ENCODE measurements at places on chromosomes 2 and 18.

- no peak for DNase-seq
Measured at GRCh38 chr2:134773759-134774742, 55.3 kb upstream of the TMEM163 start.

DNA sequence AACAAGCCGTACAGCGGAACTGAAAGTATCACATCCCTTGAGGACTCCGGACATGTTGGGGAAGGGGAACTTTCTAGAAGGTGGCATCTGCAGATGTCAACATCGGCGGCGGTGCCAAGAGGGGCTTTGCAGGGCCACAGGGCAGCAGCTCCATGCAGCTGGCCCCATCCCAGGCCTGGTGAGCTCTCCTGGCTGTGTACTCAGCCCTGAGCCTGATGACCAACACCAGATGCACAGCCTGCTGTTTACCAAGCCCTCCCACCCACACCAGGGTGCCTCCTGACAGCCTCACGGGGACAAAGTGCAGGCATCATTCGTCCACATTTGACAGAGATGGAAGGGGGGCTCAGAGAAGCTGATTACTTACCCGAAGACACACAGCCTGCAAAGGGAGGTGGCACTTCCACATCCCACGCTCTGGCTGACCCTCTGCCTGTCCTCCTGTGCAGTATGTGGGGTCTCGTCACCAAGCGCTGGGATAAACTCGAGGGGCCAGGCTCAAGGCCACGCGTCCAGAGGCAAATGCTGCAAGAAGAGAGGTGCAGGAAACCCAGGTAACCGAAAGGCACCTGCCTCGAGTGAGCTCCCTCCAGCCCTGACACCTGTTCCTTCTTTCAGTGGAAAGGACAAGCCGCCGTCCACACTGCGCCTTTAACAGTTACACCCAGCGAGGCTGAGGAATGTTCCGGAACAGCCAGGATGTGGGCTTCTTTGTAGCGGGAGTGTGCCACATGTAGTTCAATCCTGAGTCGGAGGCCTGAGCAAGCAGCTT lies 69.0 kb upstream of the ASAP2 start:
- no peak for DNase-seq

DNA sequence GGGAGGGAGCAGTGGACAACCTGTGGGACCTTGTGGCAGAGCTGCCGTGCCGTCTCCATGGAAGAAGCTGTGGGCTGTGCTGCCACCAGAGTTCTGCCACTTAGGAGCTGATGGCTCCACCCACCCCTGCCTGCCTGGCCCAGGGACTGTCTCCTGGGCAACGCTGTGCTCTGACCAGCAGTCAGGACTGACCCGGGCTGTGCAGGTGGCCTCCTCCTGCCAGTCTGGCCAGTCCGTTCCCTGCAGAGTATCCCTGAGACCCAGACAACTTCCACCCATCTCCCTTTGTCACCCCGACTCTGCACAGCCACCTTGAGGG lies 12.8 kb downstream of the ASIC4 start:
- DNase-seq, result no peak

GRCh38 chr2:57876313-57876712 lies 170.3 kb upstream of the VRK2 start:
- no peak for DNase-seq

DNA sequence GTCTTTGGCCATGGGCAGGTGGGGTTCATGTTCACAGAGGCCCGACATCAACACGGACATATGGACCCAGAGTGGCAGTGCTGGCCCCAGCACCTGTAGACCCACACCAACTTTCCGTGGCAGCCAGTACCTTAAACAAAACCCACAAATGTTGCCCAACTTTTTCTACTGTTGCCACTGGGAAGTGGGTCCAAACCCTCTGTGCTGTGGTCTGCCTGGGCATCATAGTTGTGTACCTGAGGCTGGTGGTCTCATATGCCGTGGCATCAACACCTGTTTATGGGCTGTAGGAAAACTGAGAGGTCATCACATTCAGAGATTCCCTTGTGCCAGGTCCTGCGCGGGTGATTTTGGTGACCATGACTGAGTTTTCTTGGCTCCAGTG lies 79.9 kb downstream of the SH3RF3 start:
- DNase-seq, result no peak

DNA sequence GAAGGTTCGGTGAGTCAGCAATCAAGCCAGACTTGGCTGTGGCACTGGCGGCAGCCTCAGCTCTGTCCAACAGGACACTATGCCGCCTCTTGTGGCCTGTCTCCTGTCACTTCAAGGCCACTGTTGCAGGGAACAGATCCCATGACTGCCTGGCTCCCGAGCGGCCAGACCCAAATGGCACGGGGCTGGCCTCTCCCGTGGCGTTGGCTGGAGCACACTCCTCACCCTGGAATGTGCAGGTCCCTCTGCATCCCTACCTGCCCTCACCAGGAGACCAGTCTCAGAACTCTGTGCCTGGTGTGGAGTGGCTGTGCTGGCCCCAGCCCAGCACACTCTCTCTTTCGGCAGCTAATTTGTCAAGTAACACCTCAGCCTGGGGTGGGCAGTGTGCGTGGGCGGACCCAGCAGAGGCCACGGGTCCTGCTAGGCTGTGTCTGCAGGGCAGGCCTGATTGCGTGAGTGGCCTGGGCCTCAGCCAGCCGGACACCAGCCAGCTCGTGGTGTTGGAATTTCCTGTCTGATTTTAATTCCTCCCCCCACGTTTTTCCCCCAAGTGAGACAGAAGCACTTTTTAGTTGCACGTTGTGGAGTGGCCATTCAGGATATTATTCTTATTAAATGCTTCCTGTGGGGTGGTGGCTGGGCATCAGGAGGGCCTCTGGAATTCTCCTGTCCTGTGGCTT lies 179.3 kb downstream of the GLI2 start:
- DNase-seq, result no peak

DNA sequence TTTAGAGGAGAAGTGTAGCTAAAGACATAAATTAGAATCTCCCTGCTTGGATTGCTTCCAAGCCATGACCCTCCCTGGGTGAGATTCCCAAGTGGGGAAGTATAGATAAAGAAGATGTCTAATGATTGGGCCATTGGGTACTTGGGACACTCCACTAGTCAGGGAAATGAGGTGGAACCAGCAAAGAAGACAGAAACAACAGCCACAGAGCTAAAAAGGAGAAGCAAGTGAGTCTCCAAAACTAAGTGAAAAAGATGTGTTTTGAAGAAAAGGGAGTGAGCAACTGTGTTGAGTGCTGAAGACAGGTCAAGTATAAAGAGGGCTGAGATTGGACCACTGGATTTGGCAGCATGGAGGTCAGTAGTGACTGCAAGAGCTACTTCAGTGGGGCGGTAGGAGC lies 276.7 kb upstream of the STON1 start:
- no peak for DNase-seq

- DNase-seq, result no peak
Measured at GRCh38 chr2:185921048-185921756, 182.6 kb downstream of the FSIP2 start.

DNA sequence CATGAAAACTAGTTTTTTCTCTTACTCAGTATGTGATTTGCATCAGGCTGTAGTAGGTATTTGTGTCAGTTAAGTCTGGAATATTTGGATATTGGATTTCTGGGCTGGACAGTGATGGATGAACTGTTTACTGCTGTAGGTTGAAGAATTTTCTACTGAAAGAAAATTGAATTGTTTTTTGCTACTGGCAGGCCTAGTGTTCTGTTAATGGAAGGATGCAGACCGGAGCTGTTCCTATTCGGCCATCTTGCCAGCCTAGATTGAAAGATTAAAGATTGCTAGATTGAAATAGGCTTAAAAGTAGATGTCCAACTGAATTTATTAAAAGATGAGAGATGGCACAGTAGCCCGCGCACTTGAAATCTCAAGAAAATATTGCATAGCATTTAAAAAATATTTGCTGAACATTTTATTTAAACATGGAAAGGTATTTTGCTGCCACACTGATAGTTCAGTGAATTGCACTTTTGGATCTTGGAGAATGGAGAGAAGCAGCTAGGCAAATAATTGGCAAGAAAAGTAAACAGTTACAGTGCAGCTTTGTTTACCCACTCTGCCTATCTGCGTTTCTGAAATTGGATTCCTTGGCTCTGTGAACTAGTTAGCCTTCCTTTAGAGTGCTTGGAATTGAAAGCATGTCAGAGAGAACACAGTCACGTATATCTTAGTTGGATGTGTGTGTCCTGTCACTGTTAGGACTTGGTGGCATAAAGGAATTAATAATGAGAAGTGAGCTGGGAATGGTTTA lies 54.1 kb downstream of the EPB41L5 start:
- no peak for DNase-seq

- DNase-seq, result no peak
Measured at GRCh38 chr2:218310853-218311540, 18.7 kb upstream of the TMBIM1 start.

DNA sequence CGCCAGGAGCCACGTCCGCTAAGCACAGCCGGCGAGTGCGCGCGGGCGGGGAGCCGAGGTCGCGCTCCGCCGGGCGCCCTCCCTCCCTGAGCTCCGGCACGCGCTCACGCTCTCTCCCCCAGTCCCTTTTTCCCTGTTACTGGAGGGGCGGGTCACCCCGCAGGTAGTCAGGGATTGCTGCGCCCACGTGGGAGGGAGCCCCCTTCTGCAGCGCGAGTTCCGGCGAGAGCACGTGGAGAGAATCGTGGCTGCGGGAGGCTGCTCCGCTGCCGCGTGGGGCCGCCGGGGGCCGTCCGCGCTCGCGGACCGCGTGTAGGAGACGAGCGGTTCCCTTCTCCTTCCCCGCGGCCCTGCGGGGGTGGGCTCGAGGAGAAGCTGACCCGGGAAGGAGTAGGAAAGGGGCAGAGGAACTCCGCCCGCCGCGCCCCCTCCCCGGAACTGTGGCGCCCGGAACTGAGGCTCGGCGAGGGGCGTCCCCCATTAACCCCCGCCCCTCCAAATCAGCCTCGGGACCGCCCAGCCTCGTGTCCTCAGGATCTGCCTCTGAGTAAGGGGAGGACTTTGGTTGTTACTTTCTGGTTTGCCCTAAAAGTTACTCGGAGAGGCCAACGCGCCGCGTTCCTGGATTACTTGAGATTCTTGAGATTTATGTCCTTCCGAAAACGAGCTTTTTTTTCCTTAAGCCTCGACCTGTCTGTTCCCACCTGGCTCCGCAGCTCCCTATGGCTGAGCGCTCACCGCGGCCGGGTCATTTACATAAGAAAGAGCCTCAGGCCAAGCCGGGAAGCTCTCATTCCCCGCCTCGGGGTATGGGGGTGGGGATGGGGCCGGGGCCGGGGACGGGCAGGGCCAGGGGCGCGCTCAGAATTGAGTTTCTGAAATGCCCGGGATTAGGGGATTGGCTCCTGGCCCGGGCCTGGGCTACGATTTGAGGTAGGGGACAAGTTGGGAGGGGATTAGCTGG lies 1.1 kb downstream of the HK2 start:
- no peak for DNase-seq

DNA sequence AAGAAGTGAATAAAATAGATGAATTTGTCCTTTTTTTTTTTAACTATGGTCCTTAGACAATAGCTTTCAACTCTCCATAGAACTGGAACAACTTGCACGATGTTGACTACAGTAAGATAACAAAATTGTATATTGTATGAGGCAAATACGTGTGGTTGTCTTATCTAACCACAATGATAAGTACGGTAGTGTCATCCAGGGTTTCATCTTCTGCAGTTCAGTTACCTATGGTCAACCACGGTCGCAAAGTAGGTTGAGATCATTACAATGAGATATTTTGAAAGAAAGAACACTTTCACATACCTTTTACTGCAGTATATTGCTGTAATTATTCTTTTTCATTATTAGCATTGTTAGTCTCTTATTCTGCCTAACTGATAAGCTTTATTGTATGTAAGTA lies 295.2 kb downstream of the PARD3B start:
- DNase-seq, result no peak

- no peak for DNase-seq
Measured at GRCh38 chr2:60885683-60886082, 4.3 kb downstream of the REL start.

DNA sequence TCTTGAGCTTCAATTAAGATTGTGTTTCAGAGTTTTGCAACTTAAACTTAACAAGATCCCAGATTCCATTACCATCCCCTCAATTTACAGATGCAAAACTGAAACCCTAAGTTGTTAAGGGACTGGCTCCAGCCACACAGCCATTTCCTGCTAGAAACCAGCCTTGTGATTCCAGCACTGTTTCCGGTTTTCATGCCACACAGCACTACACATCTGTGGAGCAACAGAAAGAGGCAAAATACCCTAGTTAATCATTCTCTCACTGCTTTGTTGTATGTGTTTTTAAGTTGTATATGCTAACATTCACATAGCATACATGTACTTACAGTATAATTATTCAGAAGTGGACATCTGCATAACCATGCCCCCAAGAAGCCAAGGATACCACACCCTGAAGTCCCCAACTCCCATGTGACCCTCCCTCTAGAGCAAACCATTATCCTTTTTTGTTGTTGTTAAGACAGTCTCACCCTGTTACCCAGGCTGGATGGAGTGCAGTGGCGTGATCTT lies 87.4 kb downstream of the MYO5B start:
- DNase-seq, result no peak

DNA sequence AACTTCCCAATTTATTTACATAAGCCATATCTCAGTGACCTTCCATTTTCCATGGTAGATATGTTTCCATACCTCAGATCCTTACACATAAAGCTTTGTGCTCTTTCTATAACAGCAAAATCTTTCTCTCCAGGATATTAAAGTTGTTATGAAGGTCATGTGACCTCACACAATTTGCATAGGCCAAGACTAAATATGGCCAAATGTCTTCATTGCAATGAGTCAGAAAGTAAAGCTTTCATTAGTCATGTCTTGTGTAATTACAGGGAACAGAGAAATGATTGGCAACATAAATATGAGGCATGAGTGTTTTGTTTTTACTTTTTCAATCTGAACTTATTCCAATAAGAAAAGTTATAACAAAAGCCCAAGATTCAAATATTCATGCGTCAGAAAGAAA lies 243.5 kb downstream of the ASXL3 start:
- DNase-seq, result no peak

- DNase-seq, result no peak
Measured at GRCh38 chr2:46574457-46575355, 95.3 kb downstream of the TMEM247 start.

- DNase-seq, result no peak
Measured at GRCh38 chr18:2850816-2851215, 4.0 kb downstream of the EMILIN2 start.

GRCh38 chr2:127582863-127583861 lies 47.7 kb downstream of the MYO7B start:
- DNase-seq, result no peak

- no peak for DNase-seq
Measured at GRCh38 chr2:97910403-97911205, 85.1 kb downstream of the TMEM131 start.

- DNase-seq, result no peak
Measured at GRCh38 chr2:160582081-160582480, 88.5 kb upstream of the RBMS1 start.

- no peak for DNase-seq
Measured at GRCh38 chr2:45390441-45390840, 220.6 kb downstream of the SRBD1 start.

DNA sequence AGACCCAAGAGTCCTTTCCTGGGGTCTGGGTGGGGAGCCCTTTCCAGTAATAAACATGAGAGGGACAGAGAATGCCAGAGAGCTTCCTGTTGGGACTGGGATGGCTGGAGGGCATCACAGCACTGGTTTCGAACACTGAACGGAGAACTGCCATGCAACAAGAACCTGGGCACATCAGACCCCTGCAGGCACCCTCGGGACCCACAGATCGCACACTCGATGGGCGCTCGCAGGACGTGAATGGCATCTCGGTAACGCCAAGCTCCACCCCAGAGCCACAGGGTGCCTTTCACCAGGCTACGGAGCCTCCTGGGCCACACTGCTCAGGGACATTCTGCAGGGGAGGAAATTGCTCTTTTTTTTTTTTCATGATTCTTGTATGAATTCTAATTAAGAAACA lies 25.1 kb downstream of the SLC66A2 start:
- no peak for DNase-seq

GRCh38 chr2:160362541-160362940 lies 131.1 kb downstream of the RBMS1 start:
- no peak for DNase-seq

Data from stimulated activated CD8-positive, alpha-beta memory T cell treated with anti-CD3 and anti-CD28 coated beads, Interleukin-7, amount 100 ng/mL, for 1 hour (primary cell).